Activated naive CD8-positive, alpha-beta T cell treated with anti-CD3 and anti-CD28 coated beads for 36 hours (primary cell): ENCODE measurements at places on chromosomes 3 and 15. TPM values are rescaled to one million over a fixed set of nuclear protein-coding genes. Genes with fewer than 3 reads are reported as not detected.

The ADAMTS17 gene
- 2.5 TPM for total RNA-seq

The NANOGP8 gene
- total RNA-seq = not detected

The SCN11A gene
- 0.12 TPM for total RNA-seq

The GJD2 gene
- not detected for total RNA-seq

The SLC28A2 gene
- total RNA-seq = not detected

The LRRC49 gene
- 1.6 TPM for total RNA-seq

The RAD51 gene
- 67.7 TPM for total RNA-seq

The RPL29 gene
- 1,589 TPM for total RNA-seq

The GPR156 gene
- not detected for total RNA-seq

The SNAP23 gene
- total RNA-seq = 42.3 TPM

GRCh38 chr15:101099183-101099582, 152.7 kb downstream of the CHSY1 start:
- H3K27ac ChIP-seq = no peak overlapping the region
- no peak for DNase-seq
- H3K4me1 ChIP-seq = no peaks in the 10 kb centered on the region
- H3K4me3 ChIP-seq = no peak overlapping the region
- peaks cover 5% of the 10 kb centered on the region for H3K36me3 ChIP-seq
- peaks cover 4% of the 10 kb centered on the region for H3K27me3 ChIP-seq

DNA sequence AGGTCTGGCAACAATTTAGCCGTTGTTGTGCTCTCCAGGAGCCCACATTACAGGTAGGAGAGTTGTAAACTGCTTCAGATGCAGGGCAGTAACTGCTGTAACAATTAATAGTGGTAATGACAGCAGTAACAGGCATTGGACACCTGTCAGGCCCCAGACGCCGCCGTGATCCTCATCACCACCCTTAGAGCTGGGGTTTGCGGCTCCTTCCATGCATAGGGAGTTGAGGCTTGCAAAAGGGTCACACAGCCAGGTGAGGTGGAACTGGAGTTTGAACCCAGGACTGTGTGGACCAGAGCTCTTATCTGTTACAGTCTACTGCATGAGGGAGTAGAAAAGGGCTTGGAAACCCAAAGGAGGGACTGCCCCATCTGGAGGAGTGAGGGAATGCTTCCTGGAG, 26.8 kb upstream of the NR2C2 start:
- no peaks in the 10 kb centered on the region for H3K36me3 ChIP-seq
- H3K4me1 ChIP-seq = no peaks in the 10 kb centered on the region
- H3K27me3 ChIP-seq = no peaks in the 10 kb centered on the region
- no peak for DNase-seq

DNA sequence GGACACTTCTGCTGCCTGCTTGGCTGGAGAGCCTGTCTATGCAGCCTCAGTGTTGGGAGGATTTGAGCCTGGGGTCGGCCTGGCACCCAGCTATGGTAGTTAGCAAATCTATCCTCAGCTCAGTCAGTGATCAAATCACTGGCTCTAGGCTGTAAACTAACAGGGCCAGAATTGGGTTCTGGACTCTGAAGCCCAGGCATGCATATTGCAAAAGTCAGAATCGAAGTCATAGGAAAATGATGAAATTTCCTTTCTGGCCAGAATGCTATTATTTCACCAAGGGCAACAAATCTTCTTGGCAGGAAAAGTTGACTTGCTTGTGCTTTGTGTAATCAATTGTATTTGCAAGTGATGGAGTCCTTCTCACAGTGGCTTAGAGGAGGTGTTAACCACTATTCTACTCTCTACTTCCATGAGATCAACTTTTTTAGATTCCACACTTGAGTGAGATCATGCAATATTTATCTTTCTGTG, 482.6 kb upstream of the TPRG1 start:
- peaks cover 9% of the 10 kb centered on the region for H3K4me1 ChIP-seq
- no peak for DNase-seq
- no peaks in the 10 kb centered on the region for H3K27me3 ChIP-seq
- no peak overlapping the region for H3K27ac ChIP-seq
- peaks cover 3% of the 10 kb centered on the region for H3K36me3 ChIP-seq
- no peak overlapping the region for H3K4me3 ChIP-seq

GRCh38 chr3:109910772-109911171, 573.4 kb upstream of the DPPA4 start:
- H3K27me3 ChIP-seq = no peaks in the 10 kb centered on the region
- H3K4me3 ChIP-seq = no peak overlapping the region
- no peaks in the 10 kb centered on the region for H3K4me1 ChIP-seq
- H3K36me3 ChIP-seq = peaks cover 4% of the 10 kb centered on the region

- no peak overlapping the region for H3K27ac ChIP-seq
- peak; percentile 4 for DNase-seq
- H3K4me3 ChIP-seq = no peak overlapping the region
- no peaks in the 10 kb centered on the region for H3K4me1 ChIP-seq
Observed at GRCh38 chr3:98359993-98360675, 6.5 kb downstream of the OR5K4 start.

DNA sequence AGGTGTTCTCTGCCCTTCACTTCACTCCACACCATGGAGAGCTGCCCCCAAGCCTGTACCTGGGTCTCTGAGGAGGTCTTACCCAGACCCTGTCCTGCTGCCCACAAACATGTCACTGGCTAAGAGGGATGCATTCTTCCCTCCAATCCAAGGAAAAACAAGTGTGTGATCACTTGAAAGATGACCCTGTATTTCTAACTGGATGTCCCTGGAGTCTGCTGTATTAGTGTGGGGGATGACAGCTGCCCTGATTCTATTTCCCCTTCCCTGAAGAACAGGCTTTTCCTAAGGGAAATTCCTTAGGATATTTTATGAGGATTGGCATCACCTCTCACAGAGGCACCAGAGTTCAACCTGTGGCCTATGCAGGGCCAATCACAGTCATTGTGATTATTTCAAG, 55.0 kb upstream of the GATA2 start:
- H3K27ac ChIP-seq = no peak overlapping the region
- DNase-seq = no peak
- H3K4me3 ChIP-seq = no peak overlapping the region
- H3K36me3 ChIP-seq = no peaks in the 10 kb centered on the region

- H3K27ac ChIP-seq = peak overlapping the region; percentile 96
- peak overlapping the region; percentile 89 for H3K4me3 ChIP-seq
- peak; percentile 6 for DNase-seq
- peaks cover 43% of the 10 kb centered on the region for H3K36me3 ChIP-seq
Observed at GRCh38 chr15:82750831-82751180, 41.1 kb upstream of the AP3B2 start.

DNA sequence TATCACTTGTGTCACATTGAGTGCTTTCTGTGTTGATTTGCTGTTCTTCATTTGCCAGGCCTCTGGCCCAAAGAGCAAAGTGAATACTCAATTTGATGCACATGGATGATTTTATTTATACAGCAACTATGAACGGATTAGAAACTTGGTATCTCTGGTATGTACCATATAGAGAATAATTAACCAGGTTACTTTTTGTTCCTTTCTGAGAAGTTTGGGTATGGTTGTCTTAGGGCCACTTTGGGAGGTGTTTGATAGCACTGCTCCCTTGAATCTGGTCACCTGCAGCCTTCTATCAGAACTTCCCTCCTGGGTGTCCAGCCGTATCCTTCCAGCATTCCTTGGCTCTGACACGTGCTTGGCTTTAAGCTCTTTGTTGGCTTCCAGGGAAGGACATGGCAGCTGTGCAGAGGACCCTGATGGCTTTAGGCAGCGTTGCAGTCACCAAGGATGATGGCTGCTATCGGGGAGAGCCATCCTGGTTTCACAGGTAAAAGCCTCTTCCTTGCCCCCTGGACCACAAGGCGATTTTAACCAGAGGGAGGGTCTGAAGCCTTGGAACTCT, 12.7 kb downstream of the TAGLN3 start:
- no peak overlapping the region for H3K27ac ChIP-seq
- DNase-seq = no peak
- H3K4me1 ChIP-seq = peaks cover 13% of the 10 kb centered on the region
- no peak overlapping the region for H3K4me3 ChIP-seq
- no peaks in the 10 kb centered on the region for H3K36me3 ChIP-seq

DNA sequence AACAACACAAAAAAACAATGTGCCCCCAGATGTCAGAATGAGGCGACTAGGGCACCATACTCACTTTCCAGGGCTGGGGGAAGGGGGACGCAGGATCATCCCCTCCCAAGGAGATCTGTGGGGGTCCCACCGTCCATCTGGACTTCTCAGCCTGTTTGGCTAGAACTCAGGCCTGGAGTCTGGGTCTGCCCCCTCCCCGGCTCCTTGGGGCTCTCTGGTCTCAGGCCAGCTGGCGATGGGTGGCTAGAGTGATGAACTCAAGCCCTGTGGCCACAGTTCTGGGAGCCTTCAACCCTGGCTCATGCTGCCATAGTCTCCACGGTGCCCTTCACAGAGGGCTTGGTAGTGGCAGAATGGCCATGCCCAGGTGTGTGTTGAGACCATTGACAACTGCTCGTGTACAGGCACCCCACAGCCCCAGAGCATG, 13.6 kb downstream of the ZBTB47 start:
- no peak overlapping the region for H3K4me3 ChIP-seq
- no peak for DNase-seq
- no peaks in the 10 kb centered on the region for H3K36me3 ChIP-seq
- H3K27me3 ChIP-seq = no peaks in the 10 kb centered on the region

GRCh38 chr3:127368186-127369032, 80.6 kb upstream of the PRR20G start:
- no peak overlapping the region for H3K4me3 ChIP-seq
- H3K4me1 ChIP-seq = no peaks in the 10 kb centered on the region
- peaks cover 30% of the 10 kb centered on the region for H3K27me3 ChIP-seq
- no peaks in the 10 kb centered on the region for H3K36me3 ChIP-seq
- no peak for DNase-seq
- no peak overlapping the region for H3K27ac ChIP-seq

DNA sequence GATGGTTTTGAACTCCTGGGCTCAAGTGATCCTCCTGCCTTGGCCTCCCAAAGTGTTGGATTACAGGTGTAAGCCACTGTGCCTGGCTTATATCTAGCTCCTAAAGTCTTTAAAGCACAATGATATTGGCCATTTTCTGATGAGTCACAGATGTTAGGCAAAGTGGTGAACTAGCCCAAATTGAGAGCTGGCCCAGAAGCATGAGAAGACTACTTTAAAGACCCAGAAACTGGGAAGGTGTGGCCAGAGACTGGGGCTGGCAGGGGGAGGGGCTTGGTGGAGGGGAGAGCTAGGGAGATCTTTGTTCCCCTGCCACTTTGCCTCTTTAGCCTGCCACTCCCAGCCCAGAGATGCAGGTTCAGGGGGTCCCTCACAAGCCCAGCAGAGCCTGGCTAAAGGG, 21.6 kb downstream of the CHRNA3 start:
- DNase-seq = no peak
- H3K27me3 ChIP-seq = no peaks in the 10 kb centered on the region
- H3K4me3 ChIP-seq = no peak overlapping the region
- no peak overlapping the region for H3K27ac ChIP-seq

- H3K4me1 ChIP-seq = no peaks in the 10 kb centered on the region
- H3K27ac ChIP-seq = no peak overlapping the region
- H3K4me3 ChIP-seq = no peak overlapping the region
- no peaks in the 10 kb centered on the region for H3K36me3 ChIP-seq
- DNase-seq = no peak
- H3K27me3 ChIP-seq = peaks cover 4% of the 10 kb centered on the region
Observed at GRCh38 chr15:86506401-86506800, 426.7 kb downstream of the AGBL1 start.

DNA sequence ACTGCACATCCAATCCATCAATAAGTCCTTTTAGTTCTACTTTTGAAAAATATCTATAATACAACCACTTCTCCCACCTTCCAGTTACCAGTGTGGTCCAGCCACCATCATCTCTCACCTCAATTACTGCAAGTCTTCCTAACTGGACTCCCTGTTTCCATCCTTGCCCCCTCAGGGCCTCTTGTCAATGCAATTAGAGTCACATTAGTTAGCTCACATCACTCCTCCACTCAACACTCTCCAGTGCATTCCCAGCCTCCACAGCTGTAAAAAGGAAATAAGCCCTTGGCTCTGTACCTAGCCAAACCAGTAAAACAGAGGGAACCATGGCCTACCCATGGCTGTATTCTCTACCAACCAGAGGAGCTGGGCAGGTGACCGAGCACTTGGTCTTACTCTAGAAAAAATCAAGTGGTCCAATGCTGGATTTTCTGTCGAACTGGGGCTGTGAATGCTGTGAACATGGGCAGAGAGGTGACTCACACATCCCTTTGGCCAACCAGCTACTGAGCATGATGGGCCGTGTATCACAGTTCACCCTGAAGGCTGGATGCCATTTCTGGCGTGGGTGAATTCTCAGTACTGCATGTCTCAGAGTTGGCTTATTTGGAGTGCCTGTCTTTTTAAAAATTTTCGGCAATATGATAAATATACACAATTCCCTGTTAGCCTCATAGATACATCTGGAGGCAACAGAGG, 62.5 kb upstream of the C15orf61 start:
- no peak overlapping the region for H3K4me3 ChIP-seq
- no peak for DNase-seq

DNA sequence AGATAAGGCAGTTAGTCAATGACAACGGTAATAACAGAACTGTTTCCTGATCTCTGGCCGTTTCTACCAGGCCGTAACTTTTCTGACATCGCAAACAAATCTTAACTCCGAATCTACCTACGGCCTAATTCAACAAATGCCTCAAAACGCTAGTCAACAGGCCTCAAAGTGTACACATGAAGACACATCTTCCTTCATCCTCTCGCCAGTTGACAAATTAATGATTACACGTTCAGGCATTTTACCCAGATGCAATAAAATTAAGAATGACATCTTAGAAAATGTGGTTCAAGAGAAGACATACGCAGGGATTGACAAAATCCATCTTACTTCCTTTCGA, 1.5 kb downstream of the SFMBT1 start:
- peak overlapping the region; percentile 91 for H3K27ac ChIP-seq
- peak overlapping the region; percentile 89 for H3K4me3 ChIP-seq
- H3K4me1 ChIP-seq = peaks cover 45% of the 10 kb centered on the region
- peaks cover 5% of the 10 kb centered on the region for H3K36me3 ChIP-seq
